NAMALWA (cell line): ENCODE measurements at places on chromosomes 13 and 19.

- no peak for DNase-seq
Measured at GRCh38 chr19:56810260-56810659, 30.3 kb downstream of the PEG3 start.

DNA sequence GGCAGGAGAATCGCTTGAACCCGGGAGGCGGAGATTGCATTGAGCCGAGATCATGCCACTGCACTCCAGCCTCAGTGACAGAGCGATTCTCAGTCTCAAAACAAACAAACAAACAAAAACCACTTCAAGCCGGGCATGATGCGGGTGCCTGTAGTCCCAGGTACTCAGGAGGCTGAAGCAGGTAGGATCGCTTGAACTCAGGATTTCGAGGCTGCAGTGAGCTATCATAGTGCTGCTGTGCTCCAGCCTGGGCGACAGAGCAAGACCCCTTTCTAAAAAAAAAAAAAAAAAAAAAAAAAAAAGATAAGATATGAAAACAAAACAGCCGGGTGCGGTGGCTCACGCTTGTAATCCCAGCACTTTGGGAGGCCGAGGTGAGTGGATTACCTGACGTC is 12.9 kb downstream of the PPP1R14A start:
- no peak for DNase-seq

DNA sequence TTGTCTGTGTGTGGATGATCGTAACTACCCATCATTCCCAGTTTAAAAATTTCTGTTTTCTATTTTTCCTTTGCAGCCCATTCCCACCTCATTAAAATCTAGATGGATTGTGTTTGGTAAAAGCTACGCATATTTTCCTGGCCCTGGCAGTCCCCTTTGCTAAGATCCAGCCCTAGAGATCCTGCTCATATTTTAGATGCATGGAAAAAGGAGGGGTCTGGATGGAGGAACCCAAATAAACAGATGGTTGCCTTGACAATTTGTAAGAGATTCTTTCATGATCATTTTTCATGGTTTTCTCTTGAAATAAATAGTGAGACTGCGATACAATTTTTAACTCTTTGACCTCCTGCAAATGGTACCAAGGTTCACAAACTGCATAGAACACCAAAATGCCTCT is 174.4 kb downstream of the SLC7A1 start:
- no peak for DNase-seq

GRCh38 chr19:52734331-52734892 is 432 bp downstream of the ZNF611 start:
- no peak for DNase-seq

DNA sequence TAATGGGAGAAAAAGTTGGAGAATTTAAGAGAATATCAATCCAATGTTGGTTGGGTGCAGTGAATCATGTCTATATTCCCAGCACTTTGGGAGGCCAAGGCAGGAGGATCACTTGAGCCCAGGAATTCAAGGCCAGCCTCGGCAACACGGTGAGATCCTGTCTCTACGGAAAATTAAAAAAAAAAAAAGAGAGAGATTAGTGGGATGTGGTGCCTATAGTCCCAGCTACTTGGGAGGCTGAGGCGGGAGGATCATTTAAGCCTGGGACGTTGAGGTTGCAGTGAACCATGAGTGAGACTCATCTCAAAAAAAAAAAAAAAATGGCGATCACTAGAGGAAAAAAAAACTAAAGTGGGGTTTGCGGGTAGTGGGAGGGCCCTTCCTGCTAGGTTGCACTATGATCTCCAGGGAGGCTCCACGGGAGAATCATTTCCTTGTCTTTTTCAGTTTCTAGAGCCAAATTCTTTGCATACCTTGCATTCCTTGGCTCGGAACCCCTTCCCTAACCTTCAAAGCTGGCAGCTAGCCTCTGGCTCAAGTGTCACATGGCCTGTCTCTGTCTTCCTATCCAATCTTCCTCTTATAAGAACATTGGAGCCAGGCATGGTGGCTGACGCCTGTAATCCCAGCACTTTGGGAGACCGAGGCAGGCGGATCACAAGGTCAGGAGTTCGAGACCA is 5.8 kb upstream of the ERCC2 start:
- DNase-seq, result no peak

- no peak for DNase-seq
Measured at GRCh38 chr19:41249707-41250423, 14.3 kb upstream of the HNRNPUL1 start.

GRCh38 chr19:30269638-30270037 is 102.5 kb upstream of the ZNF536 start:
- no peak for DNase-seq

DNA sequence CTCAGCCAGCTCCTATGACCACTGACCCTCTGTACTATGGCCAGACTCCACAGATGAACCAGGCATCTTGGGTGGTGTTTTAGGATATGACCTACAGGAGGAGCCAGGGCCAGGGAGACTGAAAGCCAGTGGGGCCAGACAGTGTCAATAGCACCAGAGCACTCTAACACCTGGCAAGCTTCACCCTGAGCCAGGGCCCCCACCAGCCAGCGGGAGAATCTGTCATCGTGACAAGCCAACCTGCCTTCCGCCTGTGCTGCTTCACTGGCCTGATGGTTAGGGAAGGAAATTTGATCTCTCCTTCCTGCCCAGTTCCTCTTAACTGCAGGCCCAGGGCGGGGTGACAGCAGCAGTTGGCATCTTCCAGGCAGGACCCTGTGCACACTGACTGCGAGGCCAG is 222.4 kb downstream of the UQCRFS1 start:
- DNase-seq, result no peak

DNA sequence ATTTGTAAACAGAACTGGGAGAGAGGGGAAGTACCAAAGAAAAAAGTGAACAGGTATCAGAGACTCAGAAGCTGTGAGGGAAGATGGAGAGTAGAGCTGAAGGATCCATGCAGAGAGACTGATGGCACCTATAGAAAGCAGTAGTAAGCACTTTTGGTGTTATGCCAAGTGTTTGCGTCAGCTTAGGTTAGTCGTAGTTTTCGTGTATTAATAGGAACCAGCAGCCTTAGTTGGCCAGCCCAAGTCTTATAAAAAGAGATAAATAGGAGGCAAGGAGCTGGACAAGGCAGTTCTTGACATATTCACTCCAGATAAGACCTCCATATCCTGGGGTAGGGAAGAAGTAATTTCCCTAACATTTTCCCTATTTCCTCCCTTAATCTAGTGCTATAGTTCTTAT is 214.2 kb downstream of the OXGR1 start:
- DNase-seq, result no peak

GRCh38 chr19:45929247-45929646 is 14.7 kb upstream of the NANOS2 start:
- DNase-seq, result no peak

GRCh38 chr13:108944760-108945159 is 315.3 kb downstream of the MYO16 start:
- DNase-seq, result no peak

DNA sequence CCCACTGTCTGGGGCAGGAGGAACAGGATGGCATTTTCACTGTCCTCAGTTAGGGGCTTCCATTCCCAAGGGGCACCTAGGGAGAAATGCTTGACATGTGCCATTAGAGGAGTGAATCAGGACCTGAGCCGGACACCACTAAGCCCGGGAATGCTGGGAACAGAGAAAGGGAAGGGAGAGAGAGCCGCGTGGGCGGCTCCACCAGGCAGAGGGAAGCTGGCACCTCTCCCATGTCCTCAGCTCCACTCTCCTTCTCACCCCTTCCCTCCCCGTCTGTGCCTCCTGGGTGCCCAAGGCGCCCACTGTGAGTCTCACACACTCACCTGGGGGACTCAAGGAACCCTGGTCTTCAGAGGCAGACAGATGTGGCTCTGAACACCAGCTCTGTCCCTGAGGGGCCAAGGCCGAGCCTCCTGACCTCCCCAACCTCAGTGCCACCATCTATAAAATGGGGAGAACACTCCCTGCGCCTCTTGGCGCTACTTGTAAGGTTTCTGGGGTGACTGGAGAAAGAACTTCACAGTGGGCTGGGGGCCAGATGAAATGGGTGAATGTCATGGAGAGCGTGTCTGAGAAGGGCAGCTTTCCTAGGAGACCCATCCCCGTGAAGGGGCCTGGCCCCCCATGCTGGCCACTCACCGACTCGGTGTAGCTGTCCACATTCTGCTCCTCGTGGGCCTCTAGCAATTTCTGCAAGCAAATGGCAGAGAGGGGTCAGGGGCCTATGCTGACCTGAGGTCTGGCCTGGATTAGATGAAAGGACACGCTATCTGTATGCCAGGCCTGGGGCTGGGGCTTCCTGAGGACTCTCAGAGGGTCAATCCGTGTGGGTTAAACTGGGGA is 5.3 kb upstream of the KPTN start:
- DNase-seq, result no peak

DNA sequence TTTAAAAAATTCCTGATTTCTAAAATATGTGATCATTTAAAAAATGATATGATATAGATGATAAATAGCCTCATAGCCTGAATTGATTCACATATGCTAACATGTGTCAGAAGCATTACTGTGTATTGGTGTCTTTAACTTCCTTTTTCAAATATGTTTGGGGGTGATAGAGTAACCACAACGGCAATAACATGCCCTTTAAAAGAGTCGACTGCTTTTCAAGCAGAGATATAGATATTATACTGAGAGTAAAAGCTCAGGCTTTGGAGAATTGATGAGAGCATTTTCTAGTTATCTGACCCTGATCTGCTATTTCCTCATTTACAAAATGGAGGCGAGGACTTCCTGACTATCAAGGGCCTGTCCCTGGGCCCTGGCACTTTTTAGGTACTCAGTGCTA is 260.5 kb downstream of the DCT start:
- no peak for DNase-seq

GRCh38 chr13:75393839-75394520 is 88.0 kb downstream of the TBC1D4 start:
- DNase-seq, result no peak

DNA sequence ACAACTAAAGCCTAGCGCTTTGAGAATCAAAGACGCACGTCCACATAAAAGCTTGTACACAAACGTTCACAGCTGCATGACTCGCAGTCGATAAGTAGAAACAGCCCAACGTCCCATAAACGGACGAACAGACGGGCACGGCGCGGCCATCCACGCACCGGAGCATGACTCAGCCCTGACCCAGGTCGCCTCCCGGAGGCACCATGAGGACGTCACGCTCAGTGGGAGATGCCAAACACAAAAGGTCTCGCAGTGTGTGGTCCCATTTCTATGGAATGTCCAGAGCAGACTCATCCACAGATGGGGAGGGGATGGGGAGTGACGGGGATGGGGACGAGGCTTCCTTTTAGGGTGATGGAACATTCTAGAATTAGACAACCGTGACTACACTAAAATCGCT is 9.4 kb downstream of the POLRMT start:
- no peak for DNase-seq

GRCh38 chr13:23516190-23516589 is 54.0 kb upstream of the TNFRSF19 start:
- no peak for DNase-seq

- DNase-seq, result no peak
Measured at GRCh38 chr13:40031031-40031430, 375.6 kb downstream of the COG6 start.

DNA sequence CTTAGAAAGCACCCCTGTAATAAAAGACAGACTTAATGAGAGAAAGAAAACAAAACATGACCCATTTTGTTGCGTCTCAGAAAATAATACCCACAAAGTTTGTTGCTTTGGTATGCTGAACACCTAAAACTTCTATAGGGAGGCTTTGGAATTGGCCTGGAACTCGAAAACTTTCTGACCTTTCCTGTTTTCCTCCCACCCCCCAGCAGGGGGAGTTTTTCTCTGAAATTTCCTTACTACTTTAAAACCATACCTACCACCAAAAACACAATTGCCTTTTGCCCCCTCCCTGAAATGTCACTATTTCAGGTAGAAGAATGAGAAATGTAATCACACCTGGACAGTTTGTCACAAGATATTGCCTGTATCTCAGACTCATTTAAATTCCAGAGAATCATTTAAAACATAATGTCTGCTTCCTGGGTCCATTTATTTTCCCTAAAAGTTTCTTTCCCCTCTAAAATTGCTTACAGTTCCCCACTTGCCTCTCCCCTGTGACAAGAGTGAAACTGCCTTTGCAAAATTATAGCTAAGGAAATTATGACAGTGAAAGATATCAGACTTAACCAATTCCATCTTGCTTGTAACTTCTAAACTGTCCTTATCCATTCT is 2700.2 kb downstream of the PCDH9 start:
- DNase-seq, result peak; percentile 62

DNA sequence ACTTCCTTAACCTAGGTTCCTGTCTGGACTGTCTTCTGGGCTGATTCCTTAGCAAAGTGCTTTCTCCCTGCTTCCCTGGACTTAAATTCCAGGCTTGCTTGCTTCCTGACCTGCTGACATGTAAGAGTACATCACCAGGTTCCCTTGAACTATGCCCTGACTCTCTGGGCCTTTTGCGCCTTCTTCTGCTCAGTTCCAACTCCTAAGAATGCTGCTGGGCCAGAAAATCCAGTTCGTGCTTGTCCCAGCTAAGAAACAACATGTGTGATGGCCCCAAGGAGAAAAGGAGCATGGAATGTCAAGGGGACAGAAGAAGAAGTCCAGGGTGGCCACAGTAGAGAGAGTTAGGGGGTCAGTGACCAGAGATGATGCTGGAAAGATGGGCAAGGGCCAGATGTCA is 42.6 kb upstream of the MBNL2 start:
- no peak for DNase-seq

DNA sequence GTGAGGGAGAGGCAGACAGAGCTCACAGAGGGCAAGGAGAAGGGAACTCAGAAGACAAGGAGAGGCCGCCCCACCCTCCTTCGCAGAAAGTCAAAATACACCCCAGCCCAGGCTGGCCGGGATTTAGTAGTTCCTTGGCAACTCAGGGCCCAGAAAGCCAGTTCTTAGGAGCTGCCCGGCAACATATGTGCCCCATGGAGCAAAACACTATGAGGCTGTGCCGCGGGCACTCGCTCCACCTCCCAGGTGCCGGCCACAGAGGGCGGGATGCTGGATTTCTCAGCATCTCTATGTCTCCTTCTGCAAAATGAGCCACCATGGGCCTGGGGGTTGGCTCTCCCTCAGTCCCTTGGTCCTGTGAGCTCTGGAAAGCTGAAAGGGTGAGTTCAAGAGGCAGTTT is 93.8 kb upstream of the CACNA1A start:
- DNase-seq, result no peak

DNA sequence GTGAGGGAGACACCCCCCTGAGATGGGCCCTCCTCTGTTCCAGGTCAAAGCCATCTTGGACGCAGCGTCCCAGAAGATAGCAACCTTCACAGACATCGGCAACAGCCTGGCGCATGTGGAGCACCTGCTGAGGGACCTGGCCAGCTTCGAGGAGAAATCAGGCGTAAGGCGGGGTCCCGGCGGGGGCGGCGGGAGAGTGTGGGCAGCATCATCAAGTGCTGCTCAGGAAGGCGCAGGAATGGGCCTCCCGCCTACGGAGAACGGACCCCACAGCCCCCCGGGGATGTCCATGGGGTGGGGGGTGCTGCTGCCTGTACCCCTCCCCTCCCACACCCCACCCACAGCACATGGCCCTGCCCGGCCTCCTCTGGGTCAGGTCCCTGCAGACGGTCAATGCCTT is 31.2 kb upstream of the F7 start:
- no peak for DNase-seq

DNA sequence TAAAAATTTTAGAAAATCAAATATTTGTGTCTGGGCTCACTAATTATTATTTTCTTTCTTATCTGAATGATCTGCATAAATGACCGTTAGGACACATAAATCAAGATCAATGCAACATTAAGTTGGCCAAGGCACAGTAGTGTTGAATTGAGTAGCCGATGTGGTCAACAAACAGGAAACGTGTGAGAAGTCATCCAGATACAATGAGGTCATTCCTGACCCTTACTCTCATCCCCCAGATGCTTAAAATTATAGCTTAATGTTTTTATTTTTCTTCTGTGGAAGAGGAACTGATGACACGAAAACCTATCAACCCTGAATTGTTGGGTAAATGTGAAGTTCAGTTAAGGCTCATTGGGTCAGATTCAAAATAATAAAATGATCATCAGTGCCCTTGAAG is 222.9 kb downstream of the RFC3 start:
- DNase-seq, result no peak
